ENCODE measurements at places on chromosomes 12 and 14. TPM values are rescaled to one million over a fixed set of nuclear protein-coding genes. Genes with fewer than 3 reads are reported as not detected.

WNT1 gene
- total RNA-seq: not detected

DHRS2 gene
- not detected for total RNA-seq

ERP27 gene
- total RNA-seq: not detected

CLEC9A gene
- not detected for total RNA-seq

STAC3 gene
- 0.25 TPM for total RNA-seq

CD27 gene
- total RNA-seq: 0.25 TPM

All from temporal lobe (tissue), 4 donors.